Naive B cell (primary cell): ENCODE measurements at places on chromosomes 12 and 14. TPM values are rescaled to one million over a fixed set of nuclear protein-coding genes. Genes with fewer than 3 reads are reported as not detected.

- DNase-seq = no peak
Measured at GRCh38 chr14:69500736-69501135, 16.2 kb downstream of the PLEKHD1 start.

DNA sequence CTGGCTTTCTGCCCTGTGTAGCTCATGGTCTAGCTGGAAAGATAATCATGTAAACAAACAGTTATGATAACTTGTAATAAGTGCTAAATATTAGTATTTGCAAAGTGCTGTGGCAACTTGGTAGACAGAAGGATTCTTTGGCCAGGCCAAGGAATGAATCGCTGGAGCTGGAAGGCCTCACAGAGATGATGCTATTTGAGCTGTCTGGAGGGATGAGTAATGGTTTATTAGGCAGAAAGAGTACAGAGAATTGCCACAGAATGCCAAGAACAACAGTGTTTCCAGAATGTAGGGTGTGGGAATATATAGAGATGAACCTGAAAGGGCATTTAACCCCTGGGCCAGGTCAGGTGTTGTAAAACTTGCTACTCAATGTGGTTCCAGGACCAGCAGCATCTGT lies 27.6 kb downstream of the OTX2 start:
- DNase-seq = no peak

- no peak for DNase-seq
Measured at GRCh38 chr14:92539419-92539818, 25.8 kb downstream of the RIN3 start.

NYNRIN gene
- 0.14 TPM for polyA plus RNA-seq

- no peak for DNase-seq
Measured at GRCh38 chr14:88592031-88592430, 29.2 kb downstream of the ZC3H14 start.

GRCh38 chr12:81221681-81222080 lies 143.8 kb downstream of the ACSS3 start:
- DNase-seq = no peak

DNA sequence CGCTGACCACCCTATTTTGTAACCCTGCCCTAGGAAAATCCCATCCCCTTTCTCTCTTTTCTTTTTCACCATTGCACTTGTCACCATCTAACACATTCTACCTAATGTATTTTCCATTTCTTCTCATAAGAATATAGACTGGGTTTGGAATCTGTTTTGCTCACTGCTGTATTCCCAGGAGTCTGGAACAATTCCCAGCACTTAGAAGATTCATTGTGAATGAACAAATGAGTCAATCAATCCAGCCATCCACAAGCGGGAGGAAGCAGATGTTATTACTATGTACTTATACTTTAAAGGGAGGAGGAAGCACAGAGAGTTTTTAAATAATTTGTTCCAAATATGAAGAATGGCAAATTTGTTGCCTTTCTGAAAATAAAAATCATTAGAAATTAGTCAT lies 142.1 kb downstream of the KIF21A start:
- DNase-seq = no peak

GRCh38 chr12:68185598-68185997 lies 26.1 kb upstream of the IFNG start:
- DNase-seq = no peak
